DMS153 (cell line): ENCODE measurements at places on chromosomes 13 and 19.
A peak's percentile ranks its signal among the peaks of the same experiment; 100 is the strongest.

DNA sequence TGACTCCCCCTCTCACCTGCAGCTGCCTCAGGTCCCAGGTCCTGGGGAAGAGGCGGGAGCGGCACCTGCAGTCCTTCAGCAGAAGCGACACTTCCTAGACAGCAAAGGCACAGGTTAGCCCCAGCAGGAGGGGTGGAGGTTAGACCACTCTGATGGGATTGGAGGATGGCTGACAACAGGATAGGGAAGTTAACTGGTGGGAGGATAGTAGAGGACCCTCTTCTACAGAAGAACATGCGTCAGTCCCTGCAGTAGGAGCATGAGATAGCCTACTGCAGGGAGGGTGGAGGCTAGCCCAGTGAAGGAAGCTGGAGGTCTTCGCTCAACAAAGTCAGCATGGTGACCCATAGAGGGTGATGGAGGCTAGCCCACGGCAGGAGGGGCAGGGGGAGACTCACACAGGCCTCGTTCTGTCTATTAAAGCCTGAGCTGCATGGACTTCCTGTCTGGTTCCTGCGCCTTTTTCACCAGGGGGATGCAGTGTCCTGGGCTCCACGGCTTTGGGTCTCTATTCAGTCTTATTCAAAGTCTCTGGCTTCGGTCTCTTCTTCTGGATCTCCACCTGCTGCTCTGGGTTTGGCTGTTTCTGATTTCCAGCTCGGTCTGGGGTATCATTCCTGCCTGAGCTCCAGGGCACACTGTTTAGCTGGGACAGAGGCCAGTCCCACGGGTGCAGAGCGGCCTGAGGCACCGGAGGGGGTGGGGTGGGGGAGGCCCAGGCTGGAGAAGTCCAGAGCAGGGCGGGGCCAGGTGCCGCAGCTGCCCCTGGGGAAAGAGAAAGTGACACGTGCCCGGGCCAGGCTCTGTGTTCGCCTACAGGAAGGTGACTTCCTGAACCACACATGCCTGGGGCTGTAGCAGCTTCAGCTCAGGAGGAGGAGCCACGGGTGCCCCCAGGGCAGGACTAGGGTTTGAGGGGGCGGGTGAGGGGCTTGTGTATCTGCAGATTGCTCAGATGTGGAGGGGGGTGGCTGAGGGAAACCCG is 7.3 kb downstream of the IFNL3 start:
- DNase-seq, result peak; percentile 40

- DNase-seq, result no peak
Observed at GRCh38 chr13:28408863-28409262, 86.1 kb downstream of the FLT1 start.

GRCh38 chr19:31772915-31773314 is 423.7 kb upstream of the TSHZ3 start:
- DNase-seq, result no peak

DNA sequence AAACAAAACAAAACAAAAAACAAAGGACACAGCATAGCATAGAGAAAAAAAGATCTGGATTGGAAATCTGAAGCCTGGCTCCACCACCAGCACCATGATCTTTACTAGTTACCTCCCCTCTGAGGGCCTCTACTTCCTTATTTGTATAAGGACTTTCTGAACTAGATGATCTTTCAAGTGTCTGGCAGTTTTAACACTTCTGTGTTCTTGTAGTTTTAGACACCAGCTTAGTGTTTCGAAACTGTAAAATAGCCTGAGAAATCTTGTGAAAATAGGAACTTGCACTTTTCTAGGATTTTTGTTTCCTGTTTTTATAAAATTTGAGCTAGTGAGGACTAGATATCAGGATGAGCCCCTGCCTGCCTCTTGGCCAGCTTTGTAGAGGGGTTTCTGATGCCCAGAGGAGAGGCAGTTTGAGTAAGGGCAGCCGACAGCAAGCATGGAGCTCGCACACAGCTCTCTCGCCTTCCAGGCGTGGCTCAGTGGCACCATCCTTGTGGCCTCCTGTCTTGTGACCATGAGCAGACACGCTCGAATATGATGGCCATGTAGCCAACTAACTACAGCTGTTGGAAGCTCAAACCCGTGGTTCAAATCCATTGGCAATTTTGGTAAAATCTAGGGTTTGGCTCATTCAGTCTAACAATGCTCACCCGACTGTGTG is 319.0 kb downstream of the KCNRG start:
- no peak for DNase-seq

DNA sequence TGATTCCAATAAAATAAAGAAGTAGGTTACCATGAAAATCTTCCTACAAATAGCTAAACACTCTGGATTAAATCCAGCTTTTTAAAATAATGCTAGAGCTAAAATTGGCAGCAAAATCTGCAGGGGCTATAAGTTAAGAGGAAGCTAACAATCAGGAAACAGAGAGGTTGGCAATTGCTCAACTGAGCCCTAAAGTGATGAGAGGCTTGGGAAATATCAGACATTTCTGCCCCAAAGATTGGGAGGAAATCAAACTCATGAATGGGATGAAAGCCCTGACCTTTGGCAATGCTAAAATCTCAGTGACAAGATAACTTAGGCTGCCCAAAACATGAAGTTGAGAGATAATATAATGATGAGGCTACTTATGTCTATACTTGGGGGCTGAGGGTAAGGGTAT is 1437.9 kb downstream of the EFNB2 start:
- DNase-seq, result no peak

DNA sequence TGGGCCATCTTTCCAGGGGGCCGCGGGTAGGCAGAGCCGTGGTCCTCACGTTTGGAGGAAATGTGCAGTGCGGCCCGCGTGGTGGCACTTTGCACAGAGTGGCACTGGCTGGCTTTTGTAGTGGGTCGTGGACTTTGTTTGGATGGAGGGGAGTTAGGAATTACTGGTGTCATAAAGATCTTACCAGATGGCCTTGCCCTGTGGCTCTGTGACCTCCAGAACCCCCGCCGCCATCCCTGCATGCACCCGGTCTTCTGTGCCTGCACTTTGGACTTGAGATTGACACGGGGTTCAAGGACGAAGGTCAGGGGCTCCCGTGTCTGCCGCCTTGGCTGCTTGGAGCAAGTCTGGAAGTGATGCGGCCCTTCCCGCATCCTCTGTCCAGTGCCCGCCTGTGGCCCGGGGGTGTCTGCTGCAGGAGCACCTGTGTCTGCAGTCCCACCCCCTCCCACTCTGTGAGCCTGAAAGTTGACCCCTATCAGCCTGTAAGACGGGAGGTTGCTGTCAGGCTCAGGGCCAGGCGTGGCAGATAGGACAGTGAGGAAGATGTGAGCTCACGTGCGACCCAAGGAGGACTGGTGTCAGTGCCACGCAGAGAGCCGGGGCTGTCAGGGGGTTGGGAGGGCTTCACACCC is 2.2 kb downstream of the GNA11 start:
- no peak for DNase-seq

GRCh38 chr19:6890938-6891337 is 3.6 kb downstream of the ADGRE1 start:
- DNase-seq, result no peak

- DNase-seq, result no peak
Observed at GRCh38 chr13:36850790-36851438, 31.9 kb downstream of the RFXAP start.

DNA sequence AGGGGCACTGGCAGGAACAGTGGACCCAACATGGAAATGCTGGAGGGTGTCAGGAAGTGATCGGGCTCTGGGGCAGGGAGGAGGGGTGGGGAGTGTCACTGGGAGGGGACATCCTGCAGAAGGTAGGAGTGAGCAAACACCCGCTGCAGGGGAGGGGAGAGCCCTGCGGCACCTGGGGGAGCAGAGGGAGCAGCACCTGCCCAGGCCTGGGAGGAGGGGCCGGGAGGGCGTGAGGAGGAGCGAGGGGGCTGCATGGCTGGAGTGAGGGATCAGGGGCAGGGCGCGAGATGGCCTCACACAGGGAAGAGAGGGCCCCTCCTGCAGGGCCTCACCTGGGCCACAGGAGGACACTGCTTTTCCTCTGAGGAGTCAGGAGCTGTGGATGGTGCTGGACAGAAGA is 4.1 kb downstream of the KLK2 start:
- peak; percentile 58 for DNase-seq

- DNase-seq, result no peak
Observed at GRCh38 chr13:44908712-44909111, 80.6 kb downstream of the NUFIP1 start.

DNA sequence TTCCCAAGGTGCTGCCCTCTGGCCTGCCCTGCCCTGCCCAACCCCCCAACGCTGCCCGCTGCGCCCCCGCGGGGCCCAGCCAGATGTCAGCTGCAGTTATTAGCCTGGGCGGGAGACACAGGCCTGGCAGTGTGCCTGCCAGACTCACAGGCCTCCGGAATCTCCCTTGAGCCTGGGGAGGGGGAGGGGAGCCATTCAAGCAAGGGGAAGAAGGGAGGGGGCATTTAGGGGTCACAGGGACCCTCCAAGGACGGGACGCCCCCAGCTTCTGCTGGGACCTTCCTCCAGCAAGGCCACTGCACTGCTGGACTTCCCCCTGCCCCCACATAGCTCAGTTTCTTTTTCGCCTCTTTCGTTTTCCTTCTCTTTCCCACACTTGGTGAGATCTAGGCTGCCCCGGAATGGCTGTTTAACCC is 2.6 kb upstream of the JUNB start:
- peak; percentile 43 for DNase-seq

DNA sequence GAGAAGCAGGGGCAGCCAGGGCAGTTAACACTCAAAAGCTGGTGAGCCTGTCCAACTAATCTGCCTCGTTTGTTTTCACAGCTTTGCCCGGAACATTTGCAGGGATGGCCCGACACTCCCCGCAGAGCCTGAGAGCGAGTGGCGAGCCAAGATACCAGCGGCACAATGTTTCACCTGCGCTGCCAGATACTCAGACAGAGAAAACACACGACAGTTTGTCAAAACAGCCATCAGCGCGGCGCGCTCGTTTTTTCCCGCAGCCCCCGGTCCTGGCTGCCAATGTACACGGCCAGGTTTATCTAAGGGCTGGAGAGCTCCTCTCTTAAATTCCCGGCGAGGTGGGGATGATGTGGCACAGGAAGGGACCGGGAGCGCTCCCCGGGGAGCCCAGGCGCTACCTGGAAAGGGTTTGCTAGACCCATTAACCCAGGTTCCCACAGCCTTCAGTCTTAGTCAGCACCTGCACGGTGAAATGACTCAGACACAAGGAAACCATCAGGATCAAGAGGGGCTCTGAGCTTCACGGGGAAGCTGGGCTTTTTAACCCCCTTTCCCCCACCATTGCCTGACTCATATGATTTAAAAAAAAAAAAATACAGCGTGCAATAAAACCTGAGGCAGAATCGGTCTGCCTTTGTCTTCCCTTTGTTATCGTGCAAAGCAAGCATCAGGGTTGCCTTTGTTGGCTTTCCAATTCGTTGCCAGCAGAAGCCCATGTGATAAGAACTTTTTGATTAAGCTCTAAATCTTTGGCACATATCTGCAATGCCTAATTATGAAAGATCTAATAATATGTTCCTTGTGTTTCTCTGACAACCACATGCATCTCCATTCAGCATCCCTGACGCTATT is 186.2 kb downstream of the EFNB2 start:
- DNase-seq, result peak; percentile 87
